Left lung (tissue), 14 donors: ENCODE measurements at places on chromosomes 11 and 22.

DNA sequence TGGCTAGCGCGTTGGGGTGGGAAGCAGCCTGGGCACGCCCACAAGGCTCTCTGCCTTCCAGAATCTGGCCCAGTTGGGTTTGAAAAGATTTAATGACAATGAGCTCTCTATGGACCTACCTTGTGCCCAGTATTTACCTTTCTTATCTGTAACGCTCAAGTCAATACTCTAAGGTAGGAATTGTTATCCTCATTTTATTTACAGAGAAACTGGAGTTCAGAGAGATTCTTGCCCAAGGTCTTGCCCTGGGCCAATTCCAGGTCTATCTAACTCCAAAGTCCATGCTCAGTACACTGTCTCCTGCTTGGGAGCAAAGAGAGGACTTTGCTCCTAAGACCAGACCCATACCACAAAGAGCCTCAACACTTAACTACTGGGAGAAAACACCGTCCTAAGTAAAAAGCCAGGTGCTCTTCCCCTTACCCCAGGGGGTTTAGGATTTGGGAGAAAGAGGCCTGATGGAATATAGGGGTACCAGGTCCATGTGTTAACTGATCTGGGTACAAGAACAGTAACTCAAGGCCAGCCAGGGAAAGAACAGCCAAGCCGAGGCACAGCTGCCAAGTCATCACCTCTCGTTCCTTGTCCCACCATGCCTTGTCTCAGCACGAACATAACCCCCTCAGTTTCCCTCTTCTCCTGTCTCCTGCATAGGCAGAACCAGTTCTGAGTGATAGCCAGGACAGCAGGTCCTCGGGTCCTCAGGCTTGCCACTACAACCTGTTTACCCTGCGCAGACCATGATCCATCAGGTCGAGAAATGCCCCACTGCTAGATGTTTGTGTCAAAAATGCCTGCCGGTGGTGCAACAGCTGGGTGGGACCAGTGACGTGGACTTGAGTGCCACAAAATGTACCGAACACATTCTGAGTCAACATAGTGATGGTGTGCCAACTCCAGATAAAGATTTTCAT, 14.6 kb downstream of the APOA4 start:
- H3K4me1 ChIP-seq, result no peaks in the 10 kb centered on the region
- peak overlapping the region; percentile 66 for H3K27ac ChIP-seq
- no peak overlapping the region for H3K4me3 ChIP-seq

- no peaks in the 10 kb centered on the region for H3K27me3 ChIP-seq
- no peaks in the 10 kb centered on the region for H3K36me3 ChIP-seq
- H3K4me1 ChIP-seq, result no peaks in the 10 kb centered on the region
- H3K27ac ChIP-seq, result no peak overlapping the region
Measured at GRCh38 chr11:71420455-71421241, 27.5 kb downstream of the DHCR7 start.

GRCh38 chr22:19174106-19175025, 4.2 kb downstream of the SLC25A1 start:
- DNase-seq, result no peak
- H3K36me3 ChIP-seq, result no peaks in the 10 kb centered on the region
- peaks cover 16% of the 10 kb centered on the region for H3K27me3 ChIP-seq

DNA sequence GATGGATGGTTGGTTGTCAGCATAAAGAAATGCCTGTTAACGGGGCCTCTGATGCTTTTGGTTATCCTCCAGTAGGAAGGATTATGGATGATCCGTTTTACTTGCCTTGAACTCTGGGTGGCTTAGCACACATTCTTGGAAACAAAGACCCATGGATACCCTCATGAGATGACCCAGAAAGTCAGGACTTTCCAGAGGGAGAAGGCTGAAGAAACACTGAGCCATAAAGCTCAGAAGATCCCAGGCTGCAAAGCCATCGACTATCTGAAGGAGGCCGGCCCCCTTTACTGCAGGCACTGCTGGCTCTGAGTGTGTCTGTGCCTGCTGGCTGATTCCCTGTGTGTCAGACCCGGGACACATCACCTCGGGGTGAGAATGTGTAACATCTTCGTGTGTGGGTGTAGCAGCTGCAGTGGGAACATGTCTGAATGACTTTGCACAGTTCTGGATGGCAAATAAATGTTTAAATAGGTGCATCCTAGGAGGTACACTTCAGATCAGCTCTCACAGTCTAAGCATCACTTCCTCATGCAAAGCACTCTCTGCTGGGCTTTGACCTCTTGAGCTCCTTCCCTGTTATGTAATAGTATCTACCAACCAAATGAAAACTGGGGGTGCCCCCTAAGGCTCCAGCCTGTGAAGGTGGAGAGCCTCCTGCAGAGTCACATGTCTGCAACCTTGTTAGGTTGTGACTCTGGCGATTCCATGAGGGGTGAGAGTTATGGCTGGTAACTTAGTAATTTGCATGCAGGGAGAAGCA, 1084.9 kb downstream of the TBC1D22A start:
- no peak overlapping the region for H3K27ac ChIP-seq
- DNase-seq, result no peak
- no peak overlapping the region for H3K4me3 ChIP-seq
- no peaks in the 10 kb centered on the region for H3K4me1 ChIP-seq
- H3K27me3 ChIP-seq, result no peaks in the 10 kb centered on the region
- H3K36me3 ChIP-seq, result no peaks in the 10 kb centered on the region

DNA sequence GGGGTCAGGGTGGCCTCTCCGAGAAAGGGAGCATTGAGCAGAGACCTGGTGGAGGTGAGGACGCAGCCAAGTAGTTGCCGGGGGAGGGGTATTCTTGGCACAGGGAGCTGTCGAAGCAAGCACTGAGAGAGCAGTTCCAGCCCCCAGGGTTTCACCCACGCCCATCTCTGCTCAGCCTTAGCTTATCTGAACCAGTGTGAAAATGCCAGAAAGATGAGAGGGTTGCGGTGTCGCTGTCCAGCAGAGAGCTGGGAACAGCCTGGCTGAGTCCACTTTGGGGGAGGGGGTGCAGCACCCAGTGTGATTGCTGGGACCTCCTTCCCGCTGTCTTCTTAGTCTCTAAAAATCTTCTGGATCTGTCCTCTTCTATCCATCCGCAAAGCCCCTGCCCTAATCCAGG, 123.3 kb upstream of the TBCEL start:
- DNase-seq, result no peak
- H3K4me3 ChIP-seq, result no peak overlapping the region
- no peaks in the 10 kb centered on the region for H3K27me3 ChIP-seq
- no peak overlapping the region for H3K27ac ChIP-seq

GRCh38 chr11:91796999-91797398, 427.6 kb upstream of the FAT3 start:
- H3K27me3 ChIP-seq, result no peaks in the 10 kb centered on the region
- no peak overlapping the region for H3K27ac ChIP-seq
- no peak overlapping the region for H3K4me3 ChIP-seq
- DNase-seq, result no peak
- no peaks in the 10 kb centered on the region for H3K4me1 ChIP-seq

GRCh38 chr11:63761188-63761587, 7.4 kb downstream of the ZFTA start:
- no peak overlapping the region for H3K4me3 ChIP-seq
- DNase-seq, result no peak
- no peak overlapping the region for H3K27ac ChIP-seq
- peaks cover 67% of the 10 kb centered on the region for H3K36me3 ChIP-seq

DNA sequence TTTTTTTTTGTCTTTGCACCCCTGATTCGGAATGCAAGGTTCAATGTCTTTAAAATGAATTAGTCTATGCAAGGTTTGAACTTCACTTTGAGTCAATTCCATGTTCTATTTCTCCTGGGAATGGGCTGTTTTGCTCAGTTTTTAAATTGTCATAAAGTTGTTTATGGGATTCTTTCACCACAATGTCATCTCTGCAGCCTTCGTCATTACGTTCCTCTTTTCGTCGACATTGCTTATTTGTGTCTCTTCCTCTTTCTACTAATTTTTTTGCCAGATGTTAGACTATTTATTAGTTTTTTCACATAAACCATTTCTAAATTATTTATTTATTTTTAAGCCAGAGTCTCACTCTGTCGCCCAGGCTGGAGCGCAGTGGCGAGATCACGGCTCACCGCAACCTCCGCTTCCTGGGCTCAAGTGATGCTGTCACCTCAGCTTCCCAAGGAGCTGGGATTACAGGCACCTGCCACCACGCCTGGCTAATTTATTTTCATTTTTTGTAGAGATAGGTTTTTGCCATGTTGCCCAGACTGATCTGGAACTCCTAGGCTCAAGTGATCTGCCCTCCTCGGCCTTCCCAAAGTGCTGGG, 7.1 kb upstream of the TNNT3 start:
- no peak for DNase-seq
- H3K27me3 ChIP-seq, result no peaks in the 10 kb centered on the region
- H3K4me3 ChIP-seq, result no peak overlapping the region
- H3K27ac ChIP-seq, result no peak overlapping the region

DNA sequence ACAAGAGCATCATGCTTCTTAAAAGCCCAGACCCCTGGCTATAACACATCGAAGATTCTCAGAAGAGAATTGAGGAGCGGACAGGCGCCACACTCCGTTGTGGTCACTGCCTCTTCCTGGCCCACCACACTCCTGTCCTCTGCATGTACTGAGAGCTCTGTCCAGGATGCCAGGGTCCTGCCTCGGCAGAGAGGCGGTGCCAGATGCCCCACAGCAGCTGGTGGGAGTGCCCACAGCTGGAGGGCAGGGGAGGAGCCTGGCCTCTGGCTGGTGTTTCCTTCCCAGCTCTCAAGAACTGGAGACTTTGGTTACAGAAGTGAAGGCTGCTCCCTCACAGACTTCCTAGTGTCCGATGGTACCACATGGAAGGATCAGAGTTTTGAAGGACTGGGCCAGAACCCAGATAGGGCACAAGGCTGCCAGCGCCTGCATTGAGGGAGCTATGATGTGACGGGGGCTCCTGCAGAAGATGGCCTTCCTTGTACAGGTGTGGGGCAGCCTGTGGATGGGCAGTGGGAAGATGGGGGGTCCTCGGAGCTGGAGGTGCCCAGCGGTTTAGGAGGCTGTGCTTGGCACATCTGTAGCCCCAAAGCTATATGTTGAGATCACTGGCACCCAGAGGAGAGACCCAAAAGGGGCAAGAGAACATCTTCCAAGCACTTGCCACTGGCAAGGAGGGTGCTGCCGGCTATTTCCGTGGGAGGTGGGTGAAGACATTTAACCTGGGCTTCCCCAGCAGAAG, 19.4 kb downstream of the RSPH14 start:
- no peak overlapping the region for H3K4me3 ChIP-seq
- no peaks in the 10 kb centered on the region for H3K27me3 ChIP-seq
- no peaks in the 10 kb centered on the region for H3K4me1 ChIP-seq
- no peaks in the 10 kb centered on the region for H3K36me3 ChIP-seq
- no peak overlapping the region for H3K27ac ChIP-seq

- H3K27ac ChIP-seq, result no peak overlapping the region
- no peak for DNase-seq
- H3K4me1 ChIP-seq, result peaks cover 5% of the 10 kb centered on the region
Measured at GRCh38 chr11:78647266-78647915, 72.7 kb upstream of the NARS2 start.

- H3K36me3 ChIP-seq, result no peaks in the 10 kb centered on the region
- no peak overlapping the region for H3K4me3 ChIP-seq
- H3K27ac ChIP-seq, result no peak overlapping the region
- DNase-seq, result no peak
- H3K4me1 ChIP-seq, result no peaks in the 10 kb centered on the region
- H3K27me3 ChIP-seq, result peaks cover 7% of the 10 kb centered on the region
Measured at GRCh38 chr11:123166071-123166559, 28.9 kb downstream of the CLMP start.

DNA sequence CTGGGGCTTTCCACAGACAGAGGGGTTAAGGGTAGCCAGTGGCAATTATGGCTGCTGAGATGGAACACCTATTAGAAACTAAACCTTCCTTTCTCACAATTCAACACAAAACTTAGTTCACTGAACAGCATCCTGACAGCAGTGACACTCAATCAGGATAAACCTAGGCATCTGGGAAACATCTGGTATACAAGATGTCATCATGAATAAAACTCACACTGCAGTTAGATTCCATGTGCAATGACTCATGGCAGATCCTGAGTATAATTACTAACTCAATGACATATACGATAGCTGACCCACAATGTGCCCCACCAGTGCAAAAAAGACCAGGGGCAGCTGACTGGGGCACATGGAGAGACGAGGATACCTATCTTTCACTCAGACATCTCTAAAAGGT, 17.7 kb downstream of the RBFOX2 start:
- H3K4me3 ChIP-seq, result no peak overlapping the region
- H3K27ac ChIP-seq, result no peak overlapping the region

GRCh38 chr22:40388231-40388630, 17.8 kb downstream of the SGSM3 start:
- no peaks in the 10 kb centered on the region for H3K36me3 ChIP-seq
- no peaks in the 10 kb centered on the region for H3K4me1 ChIP-seq
- no peaks in the 10 kb centered on the region for H3K27me3 ChIP-seq

GRCh38 chr11:113618360-113618759, 87.7 kb downstream of the TMPRSS5 start:
- no peak overlapping the region for H3K27ac ChIP-seq
- H3K4me1 ChIP-seq, result no peaks in the 10 kb centered on the region
- no peaks in the 10 kb centered on the region for H3K27me3 ChIP-seq
- DNase-seq, result no peak
- no peaks in the 10 kb centered on the region for H3K36me3 ChIP-seq

- no peaks in the 10 kb centered on the region for H3K36me3 ChIP-seq
- no peak overlapping the region for H3K4me3 ChIP-seq
- no peak for DNase-seq
- H3K27me3 ChIP-seq, result no peaks in the 10 kb centered on the region
- no peak overlapping the region for H3K27ac ChIP-seq
Measured at GRCh38 chr22:29825578-29825977, 12.5 kb downstream of the ASCC2 start.

GRCh38 chr22:42805016-42805997, 51.8 kb downstream of the ARFGAP3 start:
- no peak overlapping the region for H3K4me3 ChIP-seq
- H3K36me3 ChIP-seq, result no peaks in the 10 kb centered on the region
- H3K27me3 ChIP-seq, result no peaks in the 10 kb centered on the region
- H3K27ac ChIP-seq, result peak overlapping the region; percentile 76
- DNase-seq, result no peak
- H3K4me1 ChIP-seq, result peaks cover 9% of the 10 kb centered on the region

DNA sequence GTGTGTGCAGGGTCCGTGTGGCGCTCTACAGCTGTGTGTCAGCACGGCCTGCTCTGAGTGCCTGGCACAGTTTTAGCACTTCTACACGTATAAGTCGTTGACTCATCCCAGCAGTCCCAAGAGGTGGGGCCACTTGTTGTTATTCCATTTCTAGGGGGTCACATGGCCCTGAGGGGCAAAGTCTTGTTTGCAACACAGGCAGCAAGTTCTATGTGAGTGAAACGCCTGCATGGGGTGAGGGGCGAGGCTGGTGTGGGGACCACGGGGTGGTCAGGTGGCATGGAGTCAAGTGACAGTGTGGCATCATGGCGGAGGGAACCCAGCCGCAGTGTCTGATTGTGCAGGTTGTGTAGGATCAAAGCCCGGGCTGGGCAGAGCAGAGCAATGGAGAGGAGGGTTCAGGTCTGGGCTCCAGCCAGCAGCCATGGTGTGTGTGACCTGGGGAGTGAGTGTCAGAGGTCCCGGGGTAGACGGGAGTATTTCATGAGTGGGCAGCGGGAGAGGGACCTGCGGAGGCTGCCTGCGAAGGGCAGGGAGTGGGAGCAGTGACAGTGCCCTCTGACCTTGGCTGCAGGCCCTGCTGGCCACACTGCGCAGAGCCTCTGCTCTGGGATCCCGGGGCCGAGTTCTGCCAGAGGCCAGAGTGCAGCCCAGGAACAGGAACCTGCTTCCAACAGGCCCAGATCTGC, 27.9 kb downstream of the SHANK3 start:
- peak; percentile 24 for DNase-seq
- no peaks in the 10 kb centered on the region for H3K27me3 ChIP-seq
- no peak overlapping the region for H3K4me3 ChIP-seq
- no peaks in the 10 kb centered on the region for H3K36me3 ChIP-seq
- H3K4me1 ChIP-seq, result peaks cover 8% of the 10 kb centered on the region

- peaks cover 6% of the 10 kb centered on the region for H3K4me1 ChIP-seq
- no peak overlapping the region for H3K4me3 ChIP-seq
- H3K36me3 ChIP-seq, result no peaks in the 10 kb centered on the region
- DNase-seq, result no peak
- peaks cover 9% of the 10 kb centered on the region for H3K27me3 ChIP-seq
Measured at GRCh38 chr11:130402570-130402969, 25.8 kb downstream of the ADAMTS8 start.
